ENCODE measurements at places on chromosomes 12 and 14.

DNA sequence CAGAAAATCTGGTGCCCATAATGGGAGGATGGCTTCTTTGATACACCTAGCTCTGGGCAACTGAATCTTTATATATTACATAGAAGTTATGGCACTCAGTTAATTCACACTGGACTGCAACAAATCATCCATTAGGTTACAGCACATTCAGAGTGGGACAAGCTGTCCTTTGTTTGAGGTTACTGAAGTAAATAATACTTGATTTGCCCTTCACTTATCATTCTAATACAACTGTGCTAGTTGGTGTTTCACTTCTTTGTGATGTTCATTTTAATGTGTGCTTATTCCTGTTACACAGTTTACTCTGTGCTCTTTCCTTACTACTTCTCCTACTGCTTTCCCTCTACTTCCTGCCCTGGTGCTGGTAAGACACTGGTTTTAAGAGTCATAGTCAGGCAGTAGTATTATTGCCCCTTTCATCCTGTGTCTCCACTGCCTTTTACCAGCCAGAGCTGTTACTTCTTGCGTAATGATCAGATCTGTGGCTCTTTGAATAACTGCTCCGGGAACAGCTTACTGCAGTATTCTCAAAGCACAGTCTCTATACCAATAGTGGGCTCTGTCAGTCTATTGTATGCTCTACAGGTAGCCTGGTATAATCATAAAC, 36.4 kb upstream of the GXYLT1 start:
- DNase-seq = no peak

DNA sequence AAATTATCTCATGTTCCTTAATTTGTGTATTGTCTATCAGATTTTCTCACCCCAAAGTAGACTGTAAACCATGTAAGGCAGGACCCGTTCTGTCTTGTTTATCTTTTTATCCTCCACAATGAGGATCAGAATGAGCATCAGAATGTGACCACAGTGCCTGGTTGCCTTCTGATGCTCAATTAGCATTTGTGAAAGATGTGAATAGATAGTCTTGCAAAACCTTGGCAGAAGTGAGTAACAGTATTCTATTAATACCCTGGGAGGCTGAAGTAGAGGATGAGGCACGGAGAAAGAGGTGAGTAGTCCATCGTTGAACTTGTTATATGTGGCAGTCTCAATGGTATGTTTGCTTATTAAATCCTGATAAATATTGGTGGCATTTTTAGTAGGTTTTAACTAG, 781.4 kb downstream of the NRXN3 start:
- DNase-seq = no peak

DNA sequence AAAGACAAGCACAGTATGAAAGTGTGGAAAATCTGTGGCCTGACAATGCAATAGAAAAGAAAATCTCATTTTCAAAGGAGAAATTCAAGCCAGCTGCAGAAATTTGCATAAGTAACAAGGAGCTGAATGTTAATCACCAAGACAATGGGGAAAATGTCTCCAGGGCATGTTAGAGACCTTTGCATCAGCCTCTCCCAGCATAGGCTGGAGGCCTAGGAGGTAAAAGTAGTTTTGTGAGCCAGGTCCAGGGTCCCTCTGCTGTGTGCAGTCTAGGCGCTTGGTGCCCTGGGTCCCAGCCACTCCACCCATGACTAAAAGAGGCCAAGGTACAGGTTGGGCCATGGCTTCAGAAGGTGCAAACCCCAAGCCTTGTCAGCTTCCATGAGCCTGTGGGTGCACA, 58.3 kb downstream of the TESPA1 start:
- no peak for DNase-seq

- no peak for DNase-seq
These were observed 67.8 kb downstream of the HRK start for GRCh38 chr12:116813271-116814041.

- DNase-seq = no peak
These were observed 353 bp downstream of the BAG5 start for GRCh38 chr14:103562179-103562428.

DNA sequence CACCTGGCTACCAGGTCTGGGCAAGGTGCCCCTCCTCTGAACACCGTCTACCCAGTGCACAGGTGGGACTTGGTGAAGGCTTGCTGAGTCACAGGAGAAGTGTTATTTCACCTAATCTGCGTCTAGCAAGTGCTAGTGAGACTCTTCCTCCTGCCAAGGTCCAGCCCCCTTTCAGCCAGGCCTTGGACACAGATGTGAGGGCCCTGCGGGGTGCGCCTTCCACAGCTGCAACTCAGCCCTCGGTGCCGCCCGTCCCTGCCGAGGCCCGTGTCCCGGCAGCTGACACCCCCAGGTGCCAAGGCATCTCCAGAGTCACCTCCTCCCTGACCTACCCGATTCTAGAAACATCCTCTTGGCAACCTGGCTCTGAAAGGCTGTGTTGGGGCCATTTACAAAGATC, 55.1 kb downstream of the PRIMA1 start:
- no peak for DNase-seq

GRCh38 chr12:47437570-47437969, 268.3 kb downstream of the RPAP3 start:
- no peak for DNase-seq

GRCh38 chr14:28707814-28708213, 58.8 kb upstream of the FOXG1 start:
- DNase-seq = no peak

- DNase-seq = no peak
These were observed 15.1 kb upstream of the SUPT16H start for GRCh38 chr14:21398901-21399300.

DNA sequence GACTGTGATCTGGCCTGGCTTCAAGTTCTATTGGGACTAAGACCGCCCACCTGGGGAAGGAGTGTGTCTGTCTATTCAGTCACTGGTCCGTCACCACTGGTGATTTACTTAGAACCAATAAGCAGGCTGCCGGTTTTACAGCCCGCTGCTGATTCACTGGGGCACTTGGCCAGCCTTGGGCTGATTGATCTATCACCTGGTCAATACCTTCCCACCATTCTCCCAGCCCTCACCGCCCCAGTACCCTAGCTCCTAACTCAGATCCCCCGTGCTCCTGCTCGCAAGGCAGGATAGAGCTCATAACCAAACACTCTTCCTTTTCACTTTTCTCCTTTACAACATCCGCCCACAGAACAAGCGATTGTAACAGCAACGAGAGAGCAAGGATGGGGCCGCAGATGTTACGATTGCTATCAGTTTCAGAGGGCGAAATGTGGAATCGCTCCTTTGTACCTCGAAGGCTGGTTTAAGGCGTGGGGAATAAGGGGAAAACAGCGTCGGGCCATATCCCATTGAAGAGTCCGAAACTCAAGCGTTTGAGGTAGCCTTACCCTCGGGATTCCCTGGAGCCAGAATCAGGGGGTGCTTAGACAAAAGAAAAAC, 672 bp downstream of the RDH11 start:
- DNase-seq = peak; percentile 84

- no peak for DNase-seq
These were observed 72.8 kb downstream of the IRF2BPL start for GRCh38 chr14:76955575-76956315.

- DNase-seq = no peak
These were observed 48.7 kb downstream of the BCAT1 start for GRCh38 chr12:24900196-24900595.

DNA sequence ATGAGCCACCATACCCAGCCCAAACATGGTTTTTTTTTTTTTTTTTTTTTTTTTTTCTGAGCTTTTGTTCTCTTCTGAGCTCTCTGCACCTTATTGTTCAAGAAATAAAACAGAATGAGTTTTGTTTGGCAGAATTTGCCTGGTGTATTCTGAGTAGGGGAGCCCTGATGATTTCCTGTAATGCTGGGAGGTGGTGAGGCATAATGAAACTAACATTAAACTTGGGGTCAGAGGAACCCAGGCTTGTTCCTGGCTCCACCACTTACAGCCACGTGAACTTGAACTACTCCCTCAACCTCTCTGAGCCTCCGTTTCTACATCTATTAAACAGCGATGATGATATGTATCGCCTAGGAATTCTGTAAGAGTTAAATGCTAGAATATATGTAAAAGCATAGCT, 276.3 kb upstream of the CRY1 start:
- DNase-seq = no peak
